Fibroblast of lung (primary cell): ENCODE measurements at places on chromosomes 16 and 17.
A peak's percentile ranks its signal among the peaks of the same experiment; 100 is the strongest.

- no peak for DNase-seq
These were observed 48.8 kb downstream of the SSH2 start for GRCh38 chr17:29881256-29881655.

DNA sequence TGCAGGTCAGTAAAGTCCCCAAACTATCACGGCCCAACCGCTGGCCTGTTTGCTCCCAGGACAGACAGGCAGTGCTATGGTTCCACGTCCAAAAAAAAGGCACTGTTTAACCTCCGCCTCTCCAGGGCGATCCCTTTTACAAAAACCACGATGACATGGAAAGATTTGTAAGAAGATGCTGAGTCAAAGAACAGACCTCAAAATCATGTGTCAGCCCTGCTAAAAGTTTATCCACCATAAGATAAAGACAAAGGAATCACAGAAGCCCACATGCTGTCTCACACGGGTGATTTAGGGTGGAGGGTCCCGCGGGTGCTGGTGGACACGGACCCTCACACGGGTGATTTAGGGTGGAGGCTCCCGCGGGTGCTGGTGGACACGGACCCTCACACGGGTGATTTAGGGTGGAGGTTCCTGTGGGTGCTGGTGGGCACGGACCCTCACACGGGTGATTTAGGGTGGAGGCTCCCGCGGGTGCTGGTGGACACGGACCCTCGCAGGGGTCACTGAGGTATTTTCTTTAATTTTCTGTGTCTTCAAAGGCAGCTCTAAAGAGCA is 117.2 kb upstream of the METRNL start:
- DNase-seq, result peak; percentile 13

GRCh38 chr17:77208856-77209255 is 68.1 kb downstream of the SEC14L1 start:
- no peak for DNase-seq

DNA sequence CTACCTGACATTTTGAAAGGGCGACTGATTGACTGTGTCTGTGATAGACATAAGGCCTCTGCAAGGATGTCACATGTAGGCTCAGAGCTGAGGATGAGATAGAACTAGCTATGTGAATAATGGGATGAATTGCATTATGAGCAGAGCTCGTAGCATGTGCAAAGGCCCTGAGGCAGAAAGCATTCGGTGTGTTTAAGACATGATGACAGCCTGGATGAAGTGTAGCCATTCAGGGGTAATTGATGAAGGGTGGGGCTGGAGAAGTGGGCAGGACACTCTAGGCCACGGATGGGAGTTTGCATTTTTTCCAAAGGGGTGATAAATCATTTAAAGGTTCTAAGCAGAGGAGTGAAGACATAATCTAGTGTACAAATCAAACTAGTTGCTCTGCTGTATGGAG is 62.6 kb downstream of the USP43 start:
- DNase-seq, result no peak

DNA sequence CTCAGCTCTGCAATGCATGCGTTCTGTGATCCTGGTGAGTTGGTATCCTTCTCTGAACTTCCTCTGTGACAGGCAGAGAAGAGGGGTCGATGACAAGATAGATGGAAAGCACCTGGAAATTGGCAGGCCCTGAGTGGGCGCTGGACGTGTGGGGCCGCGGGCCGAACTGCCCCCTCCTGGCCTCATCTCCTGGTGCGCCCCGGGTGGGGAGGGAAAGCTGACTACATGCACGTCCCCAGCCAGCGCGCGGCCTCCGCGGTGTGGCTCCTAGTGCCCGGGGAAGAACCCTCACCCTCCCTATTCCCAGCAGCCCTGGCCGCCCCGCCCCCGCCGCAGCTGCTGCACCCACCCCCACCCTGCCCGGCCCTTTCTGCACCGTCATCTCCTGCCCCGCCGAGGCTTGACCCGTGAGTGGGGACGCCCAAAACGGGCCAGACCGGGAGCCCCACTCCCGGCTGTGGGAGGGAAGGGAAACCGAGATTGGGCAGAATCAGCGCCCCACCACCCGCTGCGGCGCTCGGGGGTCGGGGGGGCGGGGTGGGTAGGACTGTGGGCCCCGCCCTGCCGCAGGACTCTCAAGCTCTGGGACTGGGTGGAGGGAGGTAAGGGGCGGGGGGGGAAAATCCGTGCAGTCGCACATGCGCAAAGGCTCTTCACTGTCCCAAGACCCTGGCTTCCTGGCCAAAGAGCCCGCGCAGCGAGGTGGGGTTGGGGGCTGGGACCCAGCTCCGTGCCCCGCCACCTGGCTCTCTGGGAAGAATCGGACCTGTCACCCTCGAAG is at the start of gene NOL3:
TSS of gene NOL3 (plus strand) at position 371 of the 781 bp plus-strand sequence.
- DNase-seq, result peak; percentile 80
